ENCODE measurements at places on chromosomes 3 and 15. TPM values are rescaled to one million over a fixed set of nuclear protein-coding genes. Genes with fewer than 3 reads are reported as not detected.

- H3K4me3 ChIP-seq: no peak overlapping the region
- no peaks in the 10 kb centered on the region for H3K4me1 ChIP-seq
- H3K27ac ChIP-seq: no peak overlapping the region
- DNase-seq: no peak
- no peaks in the 10 kb centered on the region for H3K36me3 ChIP-seq
Measured at GRCh38 chr3:174936590-174936989, 77.5 kb downstream of the NAALADL2 start.

TMEM45A gene
- total RNA-seq: 4.2 TPM

DNA sequence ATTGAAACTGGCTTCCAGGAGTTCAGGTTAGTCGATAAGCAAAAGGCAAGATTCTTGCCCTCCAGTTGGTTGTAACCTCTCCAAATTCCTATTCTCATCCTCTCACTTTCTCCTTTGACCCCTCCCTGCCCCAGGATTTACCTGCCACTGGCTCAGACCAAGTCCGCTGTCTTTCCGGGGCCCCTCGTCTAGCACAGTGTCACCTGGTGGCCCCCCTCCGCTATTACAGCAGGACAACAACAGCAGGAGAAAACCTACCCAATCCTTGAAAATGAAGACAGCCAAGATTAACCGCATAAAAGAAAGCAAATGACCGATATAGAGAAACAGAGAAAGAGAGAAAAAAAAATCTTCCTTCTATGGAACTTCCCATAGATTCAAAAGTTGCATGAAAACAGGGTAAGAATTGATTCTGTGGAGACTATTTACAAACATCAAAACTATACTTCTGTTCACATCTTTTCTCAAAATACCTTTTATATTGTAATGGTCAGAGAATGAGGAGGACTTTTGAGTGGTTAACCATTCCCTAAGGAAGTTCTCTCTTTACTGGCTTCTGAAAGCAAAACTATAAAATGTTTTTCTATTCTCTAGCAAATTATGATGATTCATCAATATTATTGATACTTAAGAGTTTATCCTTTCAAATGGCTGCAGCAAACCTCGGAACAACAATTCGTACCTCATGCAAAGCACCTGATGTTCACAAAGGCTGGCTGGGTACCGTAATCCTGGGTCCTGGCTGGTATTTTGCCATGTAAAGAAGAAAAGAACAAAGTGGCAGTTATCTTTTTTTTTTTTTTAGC, 10.0 kb upstream of the ST8SIA2 start:
- no peaks in the 10 kb centered on the region for H3K4me1 ChIP-seq
- no peak overlapping the region for H3K4me3 ChIP-seq
- DNase-seq: no peak
- no peaks in the 10 kb centered on the region for H3K27me3 ChIP-seq

CLDN1 gene
- total RNA-seq: 2.7 TPM

DNA sequence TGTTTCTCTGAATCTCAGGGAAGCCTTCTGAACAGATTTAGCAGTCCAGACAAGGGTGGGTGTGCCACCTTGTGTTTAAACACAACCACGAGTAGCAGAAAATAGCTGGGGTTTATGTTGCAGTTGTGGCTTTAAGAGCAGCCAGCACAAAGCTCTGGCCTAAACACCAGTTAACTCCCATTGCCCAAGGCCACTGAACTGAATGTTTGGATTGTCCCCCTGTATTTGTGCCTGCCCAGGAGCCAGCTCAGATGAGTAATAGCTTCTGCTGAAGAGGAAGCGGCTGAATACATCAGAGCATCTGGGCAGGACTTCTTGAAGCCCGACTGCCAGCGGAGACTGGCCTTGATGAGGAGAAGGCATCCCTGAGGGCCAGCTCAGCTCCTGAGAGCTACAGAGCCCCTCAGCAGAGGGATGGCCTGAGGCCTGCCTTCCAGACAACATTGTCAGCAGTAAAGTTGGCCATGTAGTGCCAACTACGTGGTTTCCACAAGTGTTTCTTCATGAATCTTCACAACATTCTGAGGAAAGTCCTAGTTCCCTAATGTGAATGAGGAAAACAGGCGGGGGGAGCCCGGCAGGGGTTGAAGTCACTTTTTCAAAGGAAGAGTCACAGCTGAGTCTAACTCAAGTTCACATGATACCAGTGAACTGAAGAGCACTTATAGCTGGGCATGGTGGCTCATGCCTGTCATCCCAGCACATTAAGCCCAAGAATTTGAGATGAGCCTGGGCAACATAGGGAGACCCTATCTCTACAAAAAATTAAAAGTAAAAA, 65.8 kb upstream of the ZBTB38 start:
- no peak overlapping the region for H3K4me3 ChIP-seq
- H3K27me3 ChIP-seq: no peaks in the 10 kb centered on the region
- H3K4me1 ChIP-seq: no peaks in the 10 kb centered on the region
- H3K27ac ChIP-seq: no peak overlapping the region
- H3K36me3 ChIP-seq: no peaks in the 10 kb centered on the region

GRCh38 chr3:133463347-133463860, 63.5 kb downstream of the BFSP2 start:
- no peak overlapping the region for H3K27ac ChIP-seq
- no peaks in the 10 kb centered on the region for H3K36me3 ChIP-seq
- no peak overlapping the region for H3K4me3 ChIP-seq
- no peak for DNase-seq
- peaks cover 4% of the 10 kb centered on the region for H3K4me1 ChIP-seq

DNA sequence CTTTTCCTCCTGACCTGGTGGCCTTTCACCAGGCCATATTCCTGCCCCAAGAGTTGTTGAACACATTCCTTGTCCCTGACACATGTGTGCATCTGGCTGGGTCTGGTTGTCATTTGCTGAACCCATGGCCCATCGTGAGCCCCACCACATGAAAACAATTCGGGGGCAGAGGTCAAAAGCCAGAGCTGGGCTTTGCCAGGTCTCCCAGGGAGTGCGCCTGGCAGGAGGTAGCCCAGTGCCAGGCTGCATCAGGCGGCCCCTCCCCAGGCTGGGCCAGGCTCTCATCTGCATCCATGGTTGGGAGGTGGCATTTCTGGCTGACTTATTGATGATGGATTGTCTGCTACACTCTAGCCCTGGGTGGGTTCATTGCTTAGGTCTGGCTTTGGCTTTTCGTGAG, 30.9 kb downstream of the SPSB4 start:
- no peak overlapping the region for H3K27ac ChIP-seq
- H3K4me1 ChIP-seq: peaks cover 12% of the 10 kb centered on the region
- no peaks in the 10 kb centered on the region for H3K27me3 ChIP-seq
- H3K4me3 ChIP-seq: no peak overlapping the region
- no peak for DNase-seq
- H3K36me3 ChIP-seq: no peaks in the 10 kb centered on the region

GP5 gene
- total RNA-seq: 0.30 TPM

DNA sequence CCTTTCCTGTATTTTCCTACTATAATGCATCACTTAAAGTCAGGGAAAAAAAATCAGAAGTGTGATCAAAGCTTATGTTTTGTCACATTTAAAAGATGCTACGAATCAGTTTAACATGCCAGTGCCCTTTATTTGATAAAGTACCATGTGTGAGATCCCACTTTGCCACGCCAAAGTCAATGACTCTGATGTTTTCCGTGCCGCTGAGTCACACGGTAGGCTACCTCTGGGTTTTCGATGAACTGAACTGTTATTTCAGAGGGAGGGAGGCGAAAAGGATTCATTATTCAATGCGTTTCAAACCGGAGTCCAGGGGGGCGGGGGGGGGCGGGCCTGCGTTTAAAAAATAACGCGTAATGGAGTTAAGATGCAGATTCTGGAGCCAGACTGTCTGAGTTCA, 203.0 kb downstream of the ABHD5 start:
- no peak for DNase-seq
- peak overlapping the region; percentile 45 for H3K4me3 ChIP-seq
- H3K36me3 ChIP-seq: no peaks in the 10 kb centered on the region
- H3K27ac ChIP-seq: no peak overlapping the region
- H3K4me1 ChIP-seq: peaks cover 11% of the 10 kb centered on the region

DNA sequence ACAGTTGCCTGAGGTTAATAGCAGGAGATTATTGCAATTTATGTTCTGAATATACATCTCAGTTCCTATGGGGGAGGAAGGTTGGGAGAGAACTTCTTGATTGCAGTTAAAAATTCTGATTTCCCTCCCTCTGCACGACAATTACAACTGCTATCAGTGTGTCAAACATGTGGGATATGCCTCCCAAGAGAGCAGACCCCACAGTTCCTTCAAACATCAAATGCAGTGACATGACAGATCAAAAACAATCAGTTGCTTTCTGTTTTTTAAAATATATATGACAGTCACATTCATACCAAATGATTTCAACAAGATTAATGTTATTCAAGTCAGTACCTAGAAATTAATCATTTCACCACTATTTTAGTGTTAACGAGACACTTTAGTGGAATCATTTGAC, 639.0 kb downstream of the EDEM1 start:
- DNase-seq: no peak
- no peak overlapping the region for H3K4me3 ChIP-seq
- H3K4me1 ChIP-seq: no peaks in the 10 kb centered on the region
- H3K27me3 ChIP-seq: no peaks in the 10 kb centered on the region
- H3K27ac ChIP-seq: no peak overlapping the region
- no peaks in the 10 kb centered on the region for H3K36me3 ChIP-seq

DNA sequence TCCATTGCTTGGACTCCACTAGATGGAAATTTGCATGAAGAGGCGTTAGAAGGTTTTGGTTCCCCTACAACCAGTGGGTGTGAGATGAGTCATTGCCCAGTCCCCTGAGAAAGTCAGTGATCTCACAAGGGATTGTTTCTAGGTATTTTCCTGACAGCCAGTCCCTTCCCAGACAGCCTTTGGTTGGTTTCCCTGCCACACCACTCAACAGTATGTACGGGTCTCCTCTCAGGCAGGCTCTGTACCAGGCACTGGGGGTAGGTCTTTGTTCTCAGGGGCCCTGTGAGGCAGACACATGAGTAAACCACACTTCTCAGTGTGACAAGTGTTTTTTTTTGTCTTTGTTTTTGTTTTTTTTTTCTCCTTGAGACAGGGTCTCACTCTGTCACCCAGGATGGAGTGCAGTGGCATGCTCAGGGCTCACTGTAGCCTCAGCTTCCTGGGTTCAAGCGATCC, 4.0 kb downstream of the LAMP3 start:
- peaks cover 4% of the 10 kb centered on the region for H3K4me1 ChIP-seq
- H3K4me3 ChIP-seq: no peak overlapping the region
- H3K36me3 ChIP-seq: no peaks in the 10 kb centered on the region

DNA sequence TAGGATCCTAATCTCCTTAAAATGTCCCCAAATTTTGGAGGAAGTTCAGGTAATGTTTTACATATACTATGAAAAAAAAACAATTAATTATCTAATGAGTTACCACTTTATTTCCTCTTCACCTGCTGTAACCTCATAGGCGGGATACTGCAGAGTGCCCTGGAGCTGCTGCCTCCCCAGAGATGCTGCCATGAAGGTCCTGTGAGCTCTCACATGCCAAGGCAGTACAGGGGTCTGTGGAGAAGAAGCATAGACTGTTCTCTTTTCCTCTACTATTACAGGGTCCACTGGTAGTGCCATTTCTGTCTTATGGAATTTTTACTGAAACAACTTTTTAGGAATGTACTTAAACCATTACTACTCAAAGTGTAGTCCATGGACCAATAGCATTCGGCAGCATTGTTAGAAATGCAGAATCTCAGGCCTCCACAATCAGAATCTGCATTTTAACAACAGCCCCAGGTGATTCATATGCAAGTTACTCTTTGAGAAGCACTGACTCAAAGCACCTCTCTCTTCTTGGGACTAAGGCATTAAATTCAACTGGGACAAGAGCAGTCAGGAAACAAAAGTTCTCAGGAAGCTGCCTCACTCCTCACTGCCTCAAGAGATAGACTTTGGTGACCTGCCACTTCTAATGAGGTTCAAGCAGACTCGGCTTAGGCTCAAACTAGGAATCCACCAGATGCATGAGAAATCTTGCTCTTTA, 30.3 kb upstream of the CPOX start:
- no peaks in the 10 kb centered on the region for H3K4me1 ChIP-seq
- H3K27me3 ChIP-seq: no peaks in the 10 kb centered on the region
- no peak overlapping the region for H3K27ac ChIP-seq
- no peak for DNase-seq

DNA sequence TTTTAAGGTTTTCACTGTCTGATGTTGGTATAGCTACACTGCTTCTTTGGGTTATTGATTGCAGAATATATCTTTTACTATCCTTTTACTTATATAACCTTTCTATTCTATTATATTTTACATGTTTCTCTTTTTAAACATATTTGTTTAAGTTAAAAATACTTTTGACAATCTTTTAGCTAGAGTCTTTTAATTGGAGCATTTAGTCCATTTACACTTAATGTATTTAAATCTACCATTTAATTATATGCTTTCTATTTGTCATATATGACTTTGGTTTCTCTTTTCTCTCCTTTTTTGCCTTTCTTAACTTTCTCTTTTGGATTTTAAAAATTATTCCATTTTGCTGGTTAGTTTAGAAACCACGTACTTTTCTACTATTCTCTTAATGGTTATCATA, 53.7 kb upstream of the PRR23C start:
- H3K4me3 ChIP-seq: no peak overlapping the region
- H3K4me1 ChIP-seq: no peaks in the 10 kb centered on the region
- no peaks in the 10 kb centered on the region for H3K36me3 ChIP-seq
- no peak overlapping the region for H3K27ac ChIP-seq

DNA sequence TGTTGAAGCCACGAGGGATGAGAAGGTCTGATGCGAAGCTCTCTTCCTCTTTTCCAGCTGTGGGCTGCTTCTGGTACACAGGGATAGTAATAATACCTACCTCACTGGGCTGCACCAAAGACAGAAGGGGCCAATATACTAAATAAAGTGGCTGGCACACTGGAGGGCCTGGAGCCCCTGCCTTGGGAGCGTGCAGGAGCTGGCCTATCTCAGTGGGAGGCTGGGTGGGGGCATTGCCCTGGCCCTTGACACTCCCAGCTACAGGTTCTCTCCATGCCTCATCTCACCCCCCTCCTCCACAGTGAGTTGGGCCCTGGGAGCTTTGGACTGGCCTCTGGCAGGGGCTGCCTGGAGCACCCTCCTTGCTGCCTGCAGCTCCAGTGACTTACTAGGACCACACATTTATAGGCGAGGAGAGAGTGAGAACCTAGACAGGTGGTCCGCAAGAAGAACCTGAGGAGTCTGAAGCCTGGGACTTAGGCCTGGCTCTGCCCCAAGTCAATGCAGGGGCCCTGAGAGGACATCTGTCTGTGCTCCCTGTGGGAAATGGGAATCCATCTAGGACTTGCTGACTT, 1.6 kb downstream of the NOX5 start:
- no peaks in the 10 kb centered on the region for H3K4me1 ChIP-seq
- no peaks in the 10 kb centered on the region for H3K36me3 ChIP-seq
- no peak overlapping the region for H3K4me3 ChIP-seq
- no peak overlapping the region for H3K27ac ChIP-seq
- H3K27me3 ChIP-seq: no peaks in the 10 kb centered on the region

GPR62 gene
- total RNA-seq: not detected

NUP210 gene
- 22.8 TPM for total RNA-seq

- no peaks in the 10 kb centered on the region for H3K4me1 ChIP-seq
- no peaks in the 10 kb centered on the region for H3K36me3 ChIP-seq
- no peak overlapping the region for H3K4me3 ChIP-seq
- no peaks in the 10 kb centered on the region for H3K27me3 ChIP-seq
Measured at GRCh38 chr3:104546301-104546700, 820.4 kb upstream of the ALCAM start.

RTF1 gene
- total RNA-seq: 25.2 TPM

CD86 gene
- total RNA-seq: 27.8 TPM

LINGO1 gene
- total RNA-seq: 0.55 TPM

Data from upper lobe of left lung (tissue), 6 donors.